Trophoblast cell (in vitro differentiated cells and primary cell): ENCODE measurements at places on chromosomes 3 and 15.

GRCh38 chr15:48627260-48627940, 18.1 kb downstream of the FBN1 start:
- no peaks in the 10 kb centered on the region for H3K36me3 ChIP-seq
- DNase-seq, result peak; percentile 57
- no peak overlapping the region for H3K4me3 ChIP-seq
- no peak overlapping the region for H3K27ac ChIP-seq
- H3K4me1 ChIP-seq, result peaks cover 4% of the 10 kb centered on the region

- H3K4me3 ChIP-seq, result no peak overlapping the region
- H3K4me1 ChIP-seq, result peaks cover 14% of the 10 kb centered on the region
- H3K27ac ChIP-seq, result no peak overlapping the region
- no peak for DNase-seq
- no peaks in the 10 kb centered on the region for H3K27me3 ChIP-seq
These were observed 5.8 kb upstream of the OXTR start for GRCh38 chr3:8775181-8775580.

DNA sequence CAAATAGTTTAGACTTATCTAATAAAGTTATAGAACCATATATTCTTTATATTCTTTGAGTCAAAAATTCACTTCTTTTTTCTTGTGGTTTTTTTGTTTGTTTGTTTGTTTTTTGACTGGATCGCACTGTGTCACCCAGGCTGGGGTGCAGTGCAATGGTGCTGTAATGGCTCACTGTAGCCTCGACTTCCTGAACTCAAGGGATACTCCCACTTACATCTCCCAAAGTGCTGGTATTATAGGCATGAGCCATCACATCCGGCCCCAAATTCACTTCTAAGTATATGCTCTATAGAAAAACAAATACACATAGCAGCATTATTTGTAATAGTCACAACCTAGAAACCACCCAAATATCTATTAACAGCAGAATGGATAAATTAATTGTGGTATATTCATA, 13.7 kb upstream of the SLTM start:
- no peak overlapping the region for H3K4me3 ChIP-seq
- H3K36me3 ChIP-seq, result no peaks in the 10 kb centered on the region
- no peak for DNase-seq
- no peaks in the 10 kb centered on the region for H3K27me3 ChIP-seq
- H3K27ac ChIP-seq, result no peak overlapping the region

DNA sequence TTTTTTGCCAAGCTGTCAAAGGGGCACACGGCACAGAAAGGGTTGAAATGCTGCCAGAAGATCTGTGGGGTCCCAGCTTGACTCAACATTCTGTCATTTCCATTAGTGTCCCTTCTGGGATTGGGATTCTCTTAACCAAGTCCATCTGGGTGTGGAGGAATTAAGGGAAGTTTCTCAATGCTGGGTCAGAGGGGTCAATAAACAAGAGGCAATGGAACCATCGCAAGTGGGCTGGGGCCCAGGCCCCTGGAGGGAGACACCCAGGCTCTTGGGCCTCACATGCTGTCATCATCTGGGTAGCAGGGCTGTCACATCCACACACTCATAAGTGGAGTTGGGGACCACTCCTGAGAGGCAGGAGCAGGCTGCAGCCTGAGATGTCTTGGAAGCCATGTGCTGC, 8.1 kb upstream of the APOD start:
- H3K36me3 ChIP-seq, result no peaks in the 10 kb centered on the region
- H3K4me1 ChIP-seq, result no peaks in the 10 kb centered on the region
- H3K27me3 ChIP-seq, result no peaks in the 10 kb centered on the region
- no peak overlapping the region for H3K27ac ChIP-seq
- DNase-seq, result no peak

- no peaks in the 10 kb centered on the region for H3K4me1 ChIP-seq
- no peak overlapping the region for H3K4me3 ChIP-seq
- no peak overlapping the region for H3K27ac ChIP-seq
- H3K27me3 ChIP-seq, result no peaks in the 10 kb centered on the region
- DNase-seq, result no peak
These were observed 136.1 kb upstream of the LMCD1 start for GRCh38 chr3:8365541-8365940.

- H3K36me3 ChIP-seq, result peaks cover 17% of the 10 kb centered on the region
- DNase-seq, result no peak
- no peak overlapping the region for H3K27ac ChIP-seq
- H3K4me3 ChIP-seq, result no peak overlapping the region
- H3K27me3 ChIP-seq, result no peaks in the 10 kb centered on the region
These were observed 35.8 kb downstream of the HCN4 start for GRCh38 chr15:73333001-73333400.

DNA sequence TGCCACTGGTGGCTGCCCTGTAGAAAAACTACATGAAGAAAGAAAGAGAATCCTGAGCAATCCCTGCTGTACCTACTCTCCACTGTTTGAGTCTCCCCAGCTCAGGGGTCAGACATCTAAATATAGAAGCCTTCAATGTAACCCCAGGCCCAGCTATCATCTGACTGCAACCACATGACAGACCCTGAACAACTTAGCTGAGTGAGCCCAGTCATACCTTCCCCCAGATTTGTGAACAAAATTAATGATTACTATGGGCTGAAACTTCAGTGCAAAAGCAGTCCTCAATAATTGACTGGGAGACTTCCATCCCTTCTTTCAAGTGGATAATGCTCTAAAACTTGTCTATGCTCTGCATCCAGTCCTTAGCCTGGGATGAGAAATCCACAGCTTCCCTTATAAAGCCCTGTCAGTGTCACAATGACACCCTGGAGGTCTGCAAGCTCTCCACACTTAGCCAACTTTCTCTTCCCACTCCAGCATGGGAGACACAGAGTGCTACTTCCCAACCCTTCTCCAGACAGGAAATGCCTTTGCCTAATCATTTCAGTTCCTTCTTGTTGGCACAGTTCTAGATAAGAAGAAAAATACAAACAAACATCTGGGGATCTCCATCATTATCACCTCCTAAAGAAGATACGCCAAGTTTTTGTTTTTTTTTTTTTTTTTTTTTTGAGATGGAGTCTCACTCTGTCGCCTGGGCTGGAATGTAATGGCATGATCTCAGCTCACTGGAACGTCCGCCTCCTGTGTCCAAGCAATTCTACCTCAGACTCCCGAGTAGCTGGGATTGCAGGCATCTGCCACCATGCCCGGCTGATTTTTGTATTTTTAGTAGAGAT, 198.5 kb upstream of the GADL1 start:
- no peak overlapping the region for H3K4me3 ChIP-seq
- no peaks in the 10 kb centered on the region for H3K27me3 ChIP-seq
- DNase-seq, result peak; percentile 79
- H3K36me3 ChIP-seq, result no peaks in the 10 kb centered on the region

DNA sequence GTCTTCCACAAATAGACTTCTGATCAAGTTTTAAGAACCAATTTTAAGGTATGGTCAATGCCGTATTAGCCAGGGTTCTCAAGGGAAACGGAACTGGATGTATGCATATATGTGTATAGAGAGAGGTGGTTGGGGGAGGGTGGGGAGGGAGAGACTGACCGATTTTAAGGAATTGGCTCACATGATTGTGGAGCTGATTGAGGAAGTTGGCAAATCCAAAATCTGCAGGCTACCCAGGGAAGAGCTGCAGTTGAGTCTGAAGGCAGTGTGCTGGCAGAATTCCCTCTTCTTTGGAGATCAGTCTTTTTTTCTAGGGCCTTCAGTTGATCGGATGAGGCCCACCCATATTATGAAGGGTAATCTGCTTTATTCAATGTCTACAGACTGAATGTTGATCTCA, 40.8 kb upstream of the SPRED1 start:
- H3K4me3 ChIP-seq, result no peak overlapping the region
- no peaks in the 10 kb centered on the region for H3K36me3 ChIP-seq
- DNase-seq, result no peak
- H3K4me1 ChIP-seq, result no peaks in the 10 kb centered on the region
- no peaks in the 10 kb centered on the region for H3K27me3 ChIP-seq

GRCh38 chr15:65211482-65211982, 259 bp upstream of the CILP start:
- H3K27ac ChIP-seq, result no peak overlapping the region
- no peaks in the 10 kb centered on the region for H3K27me3 ChIP-seq
- no peaks in the 10 kb centered on the region for H3K36me3 ChIP-seq
- H3K4me1 ChIP-seq, result no peaks in the 10 kb centered on the region
- H3K4me3 ChIP-seq, result no peak overlapping the region

DNA sequence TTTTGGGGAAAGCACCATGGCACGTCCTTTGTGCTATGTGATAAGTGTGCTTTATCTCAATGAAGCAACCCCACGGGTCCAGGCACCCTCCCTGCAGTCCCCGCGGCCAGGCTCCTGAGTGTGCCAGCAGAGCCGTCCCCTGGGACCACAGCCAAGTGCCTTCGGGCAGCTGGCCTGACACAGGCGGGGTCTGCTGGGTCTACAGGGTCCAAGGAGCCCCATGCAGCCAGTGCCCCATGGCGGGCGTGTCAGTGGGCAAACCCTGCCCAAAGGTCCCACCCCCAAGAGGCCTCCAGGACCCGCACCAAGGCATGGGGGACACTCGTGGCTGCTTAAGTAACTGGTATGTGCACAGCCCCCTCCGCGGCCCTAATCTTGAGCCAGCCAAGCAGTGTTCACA, 35.3 kb downstream of the KLHL25 start:
- peaks cover 20% of the 10 kb centered on the region for H3K4me1 ChIP-seq
- no peak overlapping the region for H3K27ac ChIP-seq
- peaks cover 22% of the 10 kb centered on the region for H3K36me3 ChIP-seq
- no peaks in the 10 kb centered on the region for H3K27me3 ChIP-seq
- DNase-seq, result no peak
- no peak overlapping the region for H3K4me3 ChIP-seq

- H3K27ac ChIP-seq, result no peak overlapping the region
- no peak for DNase-seq
- H3K27me3 ChIP-seq, result no peaks in the 10 kb centered on the region
- no peak overlapping the region for H3K4me3 ChIP-seq
- no peaks in the 10 kb centered on the region for H3K36me3 ChIP-seq
- H3K4me1 ChIP-seq, result no peaks in the 10 kb centered on the region
These were observed 510.0 kb upstream of the ALCAM start for GRCh38 chr3:104856741-104857140.

DNA sequence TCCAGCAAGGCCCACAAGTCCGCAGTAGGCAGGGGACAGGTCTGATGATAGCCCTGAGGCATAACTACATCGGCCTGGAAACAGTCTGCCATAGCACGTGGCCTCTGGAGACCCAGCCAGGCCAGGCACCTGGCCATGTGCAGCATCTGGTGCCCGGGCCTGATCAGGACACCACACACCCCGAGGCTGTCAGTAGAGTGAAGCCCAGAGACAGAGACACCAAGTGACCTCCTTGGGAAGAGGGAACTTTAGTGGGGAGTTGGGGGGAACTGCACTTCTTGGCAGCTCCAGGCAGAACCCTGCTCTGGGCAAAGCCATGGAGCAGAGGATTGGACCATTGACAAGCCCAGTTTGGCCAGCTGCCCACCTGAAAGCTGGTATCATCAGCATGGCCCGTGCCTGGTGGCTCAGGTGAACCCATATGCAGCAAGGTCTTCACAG, 1.2 kb downstream of the SHISA5 start:
- H3K36me3 ChIP-seq, result peaks cover 15% of the 10 kb centered on the region
- no peak overlapping the region for H3K4me3 ChIP-seq
- peak overlapping the region; percentile 48 for H3K27ac ChIP-seq
- H3K27me3 ChIP-seq, result no peaks in the 10 kb centered on the region
- peaks cover 40% of the 10 kb centered on the region for H3K4me1 ChIP-seq

DNA sequence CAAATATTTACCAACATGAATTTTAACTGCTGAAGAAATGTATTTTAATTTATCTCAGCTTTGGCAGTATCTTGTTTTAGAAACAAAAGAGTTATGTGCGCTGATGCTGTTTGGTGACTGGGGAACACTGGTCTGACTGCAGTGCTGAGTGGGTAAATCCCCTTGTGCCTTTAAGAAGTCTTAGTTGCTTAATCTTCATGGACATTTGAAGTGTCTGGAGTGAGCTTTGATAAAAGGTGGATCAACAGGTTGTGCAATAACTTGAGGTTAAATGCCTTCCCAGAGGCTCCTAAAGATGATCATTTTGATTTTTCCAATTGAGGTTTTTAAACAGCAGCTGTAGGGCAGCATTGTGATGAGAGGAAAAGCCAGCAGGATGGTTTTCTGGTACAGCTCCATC, 68.7 kb downstream of the TP63 start:
- H3K36me3 ChIP-seq, result no peaks in the 10 kb centered on the region
- no peak overlapping the region for H3K4me3 ChIP-seq
- no peak overlapping the region for H3K27ac ChIP-seq

DNA sequence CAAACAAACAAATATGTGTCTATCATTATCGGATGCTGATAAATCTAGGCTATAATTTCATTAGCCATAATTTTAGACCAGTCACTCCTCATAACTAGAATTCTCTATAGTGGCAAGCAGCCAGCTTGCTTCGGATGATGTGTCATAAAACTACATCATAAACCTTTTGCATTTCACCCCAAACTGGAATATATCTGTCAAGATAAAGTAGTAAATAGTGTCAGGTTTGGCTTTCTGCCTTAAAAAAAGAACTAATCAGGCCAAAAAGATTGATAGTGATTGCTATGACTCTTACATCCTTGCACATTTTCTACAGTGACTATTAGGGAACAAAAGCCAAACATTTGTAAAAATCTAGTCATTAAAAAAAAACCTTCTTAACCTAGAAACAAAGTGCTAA, 51.0 kb downstream of the DPPA2 start:
- H3K4me3 ChIP-seq, result no peak overlapping the region
- no peaks in the 10 kb centered on the region for H3K36me3 ChIP-seq
- DNase-seq, result no peak
- no peak overlapping the region for H3K27ac ChIP-seq
- H3K4me1 ChIP-seq, result no peaks in the 10 kb centered on the region

GRCh38 chr3:78277801-78278200, 1237.9 kb downstream of the ROBO2 start:
- H3K27ac ChIP-seq, result no peak overlapping the region
- peaks cover 6% of the 10 kb centered on the region for H3K4me1 ChIP-seq
- no peaks in the 10 kb centered on the region for H3K27me3 ChIP-seq
- DNase-seq, result no peak
- H3K36me3 ChIP-seq, result peaks cover 21% of the 10 kb centered on the region
- H3K4me3 ChIP-seq, result no peak overlapping the region

DNA sequence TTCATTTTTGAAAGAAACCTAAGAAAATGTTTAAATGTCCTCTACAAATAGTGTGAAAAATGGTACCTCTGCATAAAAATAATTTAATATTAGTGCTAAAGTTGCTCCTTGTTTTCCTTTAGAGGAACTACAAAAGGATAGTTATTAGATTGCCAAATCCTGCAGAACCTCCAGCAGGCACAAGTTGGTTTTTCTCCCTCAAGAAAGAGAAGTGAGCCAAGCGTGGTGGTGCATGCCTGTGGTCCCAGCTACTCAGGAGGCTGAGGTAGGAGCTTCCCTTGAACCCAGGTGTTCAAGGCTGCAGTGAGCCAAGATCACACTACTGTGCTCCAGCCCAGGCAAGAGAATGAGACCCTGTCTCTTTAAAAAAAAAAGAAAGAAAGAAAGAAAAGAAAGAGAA, 85.1 kb upstream of the TSEN2 start:
- no peaks in the 10 kb centered on the region for H3K27me3 ChIP-seq
- no peak overlapping the region for H3K4me3 ChIP-seq
- no peaks in the 10 kb centered on the region for H3K4me1 ChIP-seq
- no peak for DNase-seq
- peaks cover 6% of the 10 kb centered on the region for H3K36me3 ChIP-seq
- H3K27ac ChIP-seq, result no peak overlapping the region

GRCh38 chr3:3806092-3806491, 6.9 kb downstream of the LRRN1 start:
- H3K4me1 ChIP-seq, result no peaks in the 10 kb centered on the region
- H3K27me3 ChIP-seq, result no peaks in the 10 kb centered on the region
- H3K4me3 ChIP-seq, result no peak overlapping the region
- DNase-seq, result no peak
- H3K27ac ChIP-seq, result no peak overlapping the region
- H3K36me3 ChIP-seq, result peaks cover 14% of the 10 kb centered on the region
